Stimulated activated CD4-positive, alpha-beta T cell treated with anti-CD3 and anti-CD28 coated beads, Interleukin-2, amount 100 ng/mL, for 24 hours (primary cell): ENCODE measurements at places on chromosomes 2 and 18.

DNA sequence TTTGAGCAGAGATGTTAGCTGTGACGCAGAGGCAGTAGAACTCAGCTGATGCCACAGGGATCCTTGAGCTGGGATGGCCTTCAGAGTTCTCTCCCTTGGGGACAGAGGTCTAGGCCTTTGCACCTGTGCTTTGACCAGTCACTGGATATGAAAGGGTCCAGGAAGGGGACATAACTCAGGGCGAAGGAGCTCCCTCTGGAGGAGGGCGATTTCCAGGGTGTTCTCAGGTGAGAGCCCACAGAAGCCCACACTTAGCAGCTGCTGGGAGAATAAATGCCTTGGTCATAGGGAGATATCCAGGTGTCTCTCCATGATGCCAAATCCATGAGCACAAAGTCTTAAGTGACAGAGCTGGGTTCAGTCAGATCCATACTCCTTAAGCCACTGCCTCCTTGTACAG lies 369.2 kb downstream of the NYAP2 start:
- DNase-seq, result no peak

DNA sequence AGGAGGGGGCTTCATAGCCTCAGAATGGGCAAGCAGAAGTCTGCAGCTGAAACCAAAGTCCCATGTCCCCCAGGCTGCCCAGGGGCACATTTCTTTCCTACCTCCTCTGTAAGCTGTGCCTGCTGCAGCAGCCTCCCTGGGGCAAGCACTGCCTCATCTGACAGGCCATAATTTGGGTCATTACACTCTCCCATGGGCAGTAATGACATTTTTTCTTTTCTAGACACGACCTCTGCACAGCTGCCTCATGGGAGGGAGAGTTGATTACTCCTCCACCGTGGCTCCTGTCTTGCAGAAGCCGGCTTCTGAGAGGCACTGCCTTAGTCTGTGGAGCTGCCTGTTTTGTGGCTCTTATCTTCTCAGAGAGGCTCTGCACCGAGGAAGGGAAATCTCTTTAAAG lies 268.9 kb downstream of the TDRD15 start:
- no peak for DNase-seq

GRCh38 chr2:46034535-46034934 lies 262.7 kb upstream of the EPAS1 start:
- DNase-seq, result no peak

DNA sequence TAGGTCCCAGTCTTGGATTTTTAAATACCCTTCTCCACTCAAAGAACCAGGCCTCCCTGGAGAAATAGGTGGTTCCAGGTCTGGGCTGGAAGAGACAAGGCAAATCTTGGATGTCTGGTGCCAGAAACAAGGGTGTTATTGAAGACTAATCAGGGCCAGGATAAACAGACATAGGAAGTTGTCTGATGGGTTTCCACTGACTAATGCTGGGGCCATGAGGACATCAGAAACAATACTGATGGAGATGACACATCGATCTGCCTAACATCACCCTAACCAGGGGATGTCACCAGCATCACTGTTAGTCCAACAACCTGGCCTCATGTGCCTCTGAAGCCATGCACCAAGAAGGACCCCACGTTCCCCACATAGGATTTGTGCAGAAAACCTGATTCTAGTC lies 42.5 kb upstream of the GLI2 start:
- no peak for DNase-seq

DNA sequence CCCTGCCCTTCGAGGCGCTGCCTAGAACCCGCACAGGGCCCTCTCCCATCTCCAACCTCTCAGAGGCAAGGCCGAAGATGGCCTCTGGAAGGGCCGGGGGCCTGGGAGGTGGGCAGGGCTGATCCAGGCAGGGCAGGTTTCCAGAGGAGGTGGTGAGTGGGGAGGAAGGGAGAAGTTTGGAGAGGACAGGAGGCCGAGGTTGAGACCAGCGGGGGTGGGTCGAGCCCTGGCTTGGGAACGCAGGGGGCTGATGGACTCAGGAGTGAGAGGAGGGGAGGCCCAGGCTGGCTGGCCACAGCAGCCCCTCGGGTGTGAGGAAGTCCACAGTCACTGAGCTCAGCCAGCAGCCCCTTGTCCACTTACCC lies 10.5 kb downstream of the CAPN10 start:
- DNase-seq, result no peak

GRCh38 chr2:8487461-8487932 lies 194.4 kb upstream of the ID2 start:
- DNase-seq, result no peak

DNA sequence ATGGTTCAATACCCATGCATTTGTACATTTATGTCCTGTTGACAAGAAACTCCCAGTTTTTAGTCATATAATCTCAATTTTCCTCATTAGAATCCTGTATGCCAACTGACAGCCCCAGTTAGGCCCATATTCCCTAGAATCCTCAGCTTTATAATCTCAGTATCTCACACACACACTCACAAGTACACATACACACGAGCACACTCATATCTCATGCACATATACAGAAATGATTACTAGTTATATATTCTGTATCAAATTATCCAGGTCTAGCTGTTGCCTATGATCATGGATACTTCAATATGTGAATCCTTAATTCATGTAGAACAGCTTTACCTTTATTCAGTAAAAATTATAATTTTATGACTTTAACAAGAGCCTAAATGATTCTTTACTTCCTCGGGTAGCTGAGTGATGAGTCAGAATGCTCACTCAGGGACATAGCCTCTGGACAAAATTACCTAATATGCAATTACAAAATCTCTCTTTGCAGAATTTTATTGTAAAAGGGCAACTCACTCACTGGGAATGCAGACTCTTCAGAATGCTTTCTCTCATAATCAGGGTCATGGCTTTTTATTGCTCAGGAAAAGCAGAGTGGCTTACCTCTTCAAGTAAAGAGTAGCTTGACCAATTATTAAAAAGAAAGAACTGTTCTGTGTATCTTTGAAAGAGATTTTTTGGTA lies 193.6 kb upstream of the PIK3C3 start:
- no peak for DNase-seq

- no peak for DNase-seq
Measured at GRCh38 chr2:233003658-233004555, 9.1 kb downstream of the NGEF start.

DNA sequence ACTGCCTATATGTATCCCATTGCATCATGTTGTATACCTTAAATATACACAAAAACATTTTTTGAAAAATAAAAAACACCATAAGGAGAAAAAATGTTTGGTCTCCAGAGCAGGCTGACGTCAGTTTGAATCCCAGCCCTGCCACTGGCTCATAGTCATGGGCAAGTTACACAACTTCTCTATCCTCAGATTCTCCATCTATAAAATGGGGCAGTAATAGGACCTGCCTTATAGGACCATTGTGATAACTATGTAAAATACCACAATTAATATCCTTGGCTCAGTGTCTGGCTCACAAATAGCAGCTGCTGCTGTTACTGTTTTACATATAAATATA lies 135.6 kb downstream of the SMAD7 start:
- no peak for DNase-seq

- no peak for DNase-seq
Measured at GRCh38 chr2:18842836-18843235, 253.5 kb upstream of the NT5C1B start.

DNA sequence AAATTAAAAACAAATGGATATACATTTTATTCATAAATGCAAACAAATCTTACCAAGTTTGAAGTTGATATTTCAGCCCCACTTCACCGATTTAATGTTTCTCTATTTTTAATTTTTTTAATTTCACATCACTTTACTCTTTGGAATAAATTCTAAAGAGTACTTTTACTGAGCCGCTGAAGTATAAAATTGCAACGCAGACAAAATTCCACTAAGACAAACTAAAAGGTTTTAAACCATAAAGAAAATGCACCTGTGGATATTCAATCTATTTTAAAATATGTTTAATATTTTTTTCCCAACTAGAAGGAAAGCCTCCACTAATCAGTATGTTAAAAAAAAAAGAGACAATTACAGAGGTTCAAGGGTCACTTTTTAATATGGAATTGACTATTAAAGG lies 1073.9 kb upstream of the CRIM1 start:
- no peak for DNase-seq

- DNase-seq, result no peak
Measured at GRCh38 chr2:89781962-89782361, 1090.5 kb downstream of the RPIA start.

GRCh38 chr2:54166121-54166773 lies 50.8 kb downstream of the ACYP2 start:
- DNase-seq, result no peak

DNA sequence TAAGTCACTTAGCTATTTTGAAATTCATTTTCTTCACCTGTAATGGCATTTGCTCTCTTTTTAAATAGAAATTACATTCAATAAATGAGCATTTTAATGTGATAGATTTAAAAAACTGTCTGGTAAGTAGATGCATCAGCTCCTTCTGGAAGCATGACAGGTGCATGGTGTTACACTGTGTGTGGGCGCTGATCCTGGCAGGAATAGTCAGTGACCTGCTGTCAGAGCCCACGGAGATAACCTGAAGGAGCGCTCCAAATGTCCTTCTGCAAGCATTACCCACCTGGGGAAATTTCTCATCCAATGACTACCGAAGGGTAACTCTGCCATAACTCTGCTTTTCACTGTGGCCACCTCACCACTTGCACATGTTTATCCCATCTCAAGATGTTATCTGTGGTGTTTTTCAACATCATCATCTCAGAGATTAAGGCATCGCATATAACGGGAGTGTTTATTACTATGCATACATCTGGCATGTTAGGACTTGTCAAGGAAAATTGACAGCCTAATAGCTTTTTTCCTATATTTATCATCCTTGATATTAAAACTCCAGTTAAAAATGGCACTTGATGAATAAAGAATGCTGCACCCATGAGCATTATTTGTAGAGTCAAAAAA lies 637.3 kb downstream of the ERBB4 start:
- no peak for DNase-seq

DNA sequence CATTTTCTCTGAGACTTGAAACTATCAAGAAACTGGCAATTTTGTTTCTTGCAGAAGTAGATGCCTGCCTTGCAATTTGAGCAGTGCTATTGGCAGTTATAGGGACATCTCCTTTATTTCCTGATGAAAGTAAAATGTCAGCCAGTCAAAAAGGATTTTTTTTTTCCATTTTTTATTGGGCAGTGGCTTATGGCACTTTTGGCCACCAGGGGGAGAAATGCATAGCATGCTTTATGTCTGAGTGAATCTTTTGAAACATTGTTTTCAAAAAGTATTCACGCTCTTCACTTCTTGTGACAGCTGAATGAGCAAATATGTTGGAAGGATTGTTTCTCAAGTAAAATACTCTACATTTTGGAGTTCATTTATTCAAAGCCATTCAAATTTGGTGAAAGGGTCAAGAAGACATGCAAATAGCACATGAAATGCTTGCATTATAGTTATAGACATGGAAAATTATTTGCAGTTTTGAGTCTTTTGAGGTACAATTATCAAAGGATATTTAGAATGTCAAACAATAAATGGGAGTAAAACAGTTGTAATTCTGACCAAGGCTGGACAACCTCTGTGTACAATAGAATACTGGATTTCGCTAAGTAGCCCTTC lies 491.0 kb downstream of the CDH2 start:
- no peak for DNase-seq

- DNase-seq, result no peak
Measured at GRCh38 chr2:195307751-195308150, 349.3 kb upstream of the SLC39A10 start.

DNA sequence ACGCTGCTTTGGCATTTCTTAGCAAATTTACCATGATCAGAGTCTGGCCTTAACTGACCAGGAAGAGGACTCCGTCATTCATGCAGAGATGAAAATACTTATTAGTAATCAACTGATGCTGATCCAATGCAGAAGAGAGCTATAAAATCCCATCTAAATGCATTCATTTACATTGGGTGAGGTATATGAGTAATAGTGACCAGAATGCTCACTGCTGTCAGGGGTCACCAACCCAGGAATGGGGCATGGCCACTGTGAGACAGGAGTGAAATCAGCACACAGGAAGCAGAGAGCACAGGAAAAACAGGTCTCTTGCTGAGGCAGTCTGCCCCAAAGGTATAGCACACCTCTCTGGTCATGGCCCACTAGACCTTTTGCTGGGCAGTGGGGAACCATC lies 68.1 kb upstream of the TMEM247 start:
- DNase-seq, result no peak

DNA sequence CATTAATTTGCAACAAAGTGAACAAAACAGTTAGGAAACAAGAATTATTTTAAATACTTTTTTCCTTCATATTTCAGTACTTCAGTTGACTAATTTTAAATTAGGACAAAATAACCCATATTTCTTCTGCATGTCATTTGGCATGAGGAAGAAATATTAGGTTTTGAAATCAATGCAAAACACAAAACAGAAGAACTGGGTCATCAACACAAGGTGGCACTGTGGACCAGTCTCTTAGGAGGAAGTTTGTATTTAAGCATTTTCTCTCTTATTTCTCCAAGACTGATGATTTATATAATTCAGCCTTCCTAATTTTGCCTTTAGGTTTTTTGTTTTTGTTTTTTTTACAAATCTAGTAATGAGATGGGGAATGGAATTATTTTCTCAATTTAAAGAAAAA lies 352.8 kb upstream of the KCNH7 start:
- DNase-seq, result no peak

- DNase-seq, result no peak
Measured at GRCh38 chr18:54197747-54198411, 26.6 kb downstream of the MBD2 start.

GRCh38 chr2:195737511-195738325 lies 80.7 kb downstream of the SLC39A10 start:
- DNase-seq, result no peak

- no peak for DNase-seq
Measured at GRCh38 chr2:238133499-238134392, 4.7 kb upstream of the KLHL30 start.

DNA sequence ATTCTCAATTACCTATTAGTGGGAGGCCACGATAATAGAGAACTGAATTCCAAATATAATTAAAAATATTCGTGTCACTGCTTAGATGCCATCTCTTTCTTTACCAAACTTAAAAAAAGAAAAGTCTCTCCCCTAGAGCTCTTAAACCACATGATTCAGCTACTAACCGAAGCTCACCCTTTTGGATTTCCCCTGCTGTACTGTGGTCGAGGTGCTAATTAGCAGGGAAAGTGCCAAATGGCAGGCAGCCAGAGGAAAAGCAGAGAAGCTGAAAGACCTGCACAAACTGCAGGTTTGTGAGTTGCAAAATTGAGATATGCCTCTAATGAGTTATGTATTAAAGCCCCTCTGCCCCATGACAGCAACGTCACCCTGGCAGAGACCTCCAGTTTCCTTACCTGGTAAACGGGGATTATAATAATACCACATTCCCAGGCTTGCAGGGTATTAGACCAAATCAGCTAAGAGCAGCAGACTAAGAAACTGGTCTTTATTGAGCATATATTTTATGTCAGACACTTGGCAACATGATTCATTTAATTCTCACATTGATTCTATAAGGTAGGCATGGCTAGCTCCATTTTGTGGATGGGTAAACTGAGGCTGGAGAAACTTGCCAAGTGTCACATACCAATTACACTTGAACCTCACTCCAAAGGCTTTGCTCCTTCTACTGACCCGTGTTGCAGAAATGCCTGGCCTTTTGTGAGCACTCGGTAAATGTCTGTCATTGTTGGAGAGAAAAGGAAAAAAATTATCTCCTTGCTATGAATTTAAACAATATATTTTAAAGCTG lies 259.7 kb downstream of the LPIN1 start:
- peak; percentile 69 for DNase-seq

- no peak for DNase-seq
Measured at GRCh38 chr18:3340015-3340681, 78.2 kb downstream of the MYL12B start.
